AML-193 (cell line): ENCODE measurements at places on chromosomes 6 and 20.

GRCh38 chr6:156126535-156126934 lies 650.6 kb upstream of the ARID1B start:
- DNase-seq: no peak

DNA sequence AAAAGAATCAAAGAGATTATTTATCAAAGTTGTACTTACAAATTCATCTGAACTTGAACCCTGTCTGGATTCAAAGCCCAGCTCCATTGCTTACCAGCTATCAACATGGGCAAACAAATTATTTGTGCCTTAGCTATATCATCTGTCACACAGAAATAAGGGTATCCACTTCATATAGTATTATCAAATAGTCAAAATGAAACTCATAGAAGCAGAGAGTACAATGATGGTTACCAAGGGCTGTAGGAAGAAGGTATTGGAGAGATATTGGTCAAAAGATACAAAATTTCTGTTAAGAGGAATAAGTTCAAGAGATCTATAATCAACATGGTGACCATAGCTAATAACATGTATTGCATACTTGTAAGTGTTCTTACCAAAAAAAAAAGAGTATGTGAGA lies 87.8 kb upstream of the CCDC28A start:
- no peak for DNase-seq

GRCh38 chr6:34654061-34654710 lies 42.4 kb downstream of the ILRUN start:
- no peak for DNase-seq

GRCh38 chr6:137222381-137222780 lies 3.2 kb upstream of the IFNGR1 start:
- peak; percentile 98 for DNase-seq

- peak; percentile 67 for DNase-seq
Observed at GRCh38 chr6:66496659-66497058, 789.6 kb upstream of the EYS start.

DNA sequence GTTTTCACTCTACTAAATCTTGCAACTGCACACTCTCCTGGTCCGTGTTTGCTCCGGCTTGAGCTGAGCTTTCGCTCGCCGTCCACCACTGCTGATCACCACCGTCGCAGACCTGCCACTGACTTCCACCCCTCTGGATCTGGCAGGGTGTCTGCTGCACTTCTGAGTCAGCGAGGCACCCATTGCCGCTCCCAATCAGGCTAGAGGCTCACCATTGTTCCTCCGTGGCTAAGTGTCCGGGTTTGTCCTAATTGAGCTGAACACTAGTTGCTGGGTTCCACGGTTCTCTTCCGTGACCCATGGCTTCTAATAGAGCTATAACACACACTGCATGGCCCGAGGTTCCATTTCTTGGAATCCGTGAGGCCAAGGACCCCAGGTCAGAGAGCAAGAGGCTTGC lies 98.6 kb upstream of the GPR6 start:
- no peak for DNase-seq
